EL (cell line): ENCODE measurements at places on chromosomes 1 and 21.

DNA sequence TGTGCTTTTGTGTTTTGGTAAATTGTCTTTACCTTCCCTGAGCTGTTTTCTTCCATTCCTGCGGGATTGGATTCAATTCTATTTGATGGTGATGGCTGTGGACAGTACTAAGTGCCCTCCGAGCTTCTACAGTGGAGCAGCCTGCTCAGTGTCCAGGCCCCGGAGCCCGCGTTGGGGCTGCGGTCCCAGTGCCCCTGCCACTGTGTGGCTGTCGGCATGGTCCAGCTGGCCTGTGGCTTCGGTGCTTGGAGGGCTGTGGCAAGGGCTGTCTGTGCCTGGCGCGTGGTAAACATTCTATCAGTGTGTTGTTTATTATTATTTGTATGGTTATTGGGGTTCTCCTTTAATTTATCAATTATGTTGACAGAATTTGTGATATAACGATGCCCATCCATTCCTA, 109.1 kb upstream of the COL6A1 start:
- no peak for DNase-seq

- no peak for DNase-seq
Observed at GRCh38 chr1:10615332-10615731, 140.6 kb downstream of the PEX14 start.

DNA sequence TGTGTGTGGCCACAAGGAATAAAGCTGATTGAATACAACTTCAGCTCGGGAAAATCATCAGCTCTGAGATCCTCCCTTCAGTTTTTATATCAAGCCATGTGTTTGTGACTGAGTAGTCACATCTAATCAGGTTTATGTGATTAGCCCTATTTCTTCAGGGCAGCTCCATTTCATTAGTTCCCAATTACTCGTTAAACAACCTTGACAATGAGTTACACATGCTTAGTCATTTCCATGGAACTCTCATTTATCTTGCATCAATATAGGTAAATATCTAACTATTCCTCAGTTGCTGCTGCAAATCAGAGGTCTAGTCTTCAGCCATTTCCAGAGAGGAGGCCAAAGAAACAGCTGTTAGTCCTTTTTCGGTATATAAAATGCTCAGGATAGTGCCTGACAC, 16.3 kb downstream of the CRB1 start:
- DNase-seq, result no peak

GRCh38 chr1:13699510-13699909, 478 bp upstream of the PRDM2 start:
- DNase-seq, result peak; percentile 4

- peak; percentile 89 for DNase-seq
Observed at GRCh38 chr1:232704694-232705680, 75.1 kb upstream of the SIPA1L2 start.

DNA sequence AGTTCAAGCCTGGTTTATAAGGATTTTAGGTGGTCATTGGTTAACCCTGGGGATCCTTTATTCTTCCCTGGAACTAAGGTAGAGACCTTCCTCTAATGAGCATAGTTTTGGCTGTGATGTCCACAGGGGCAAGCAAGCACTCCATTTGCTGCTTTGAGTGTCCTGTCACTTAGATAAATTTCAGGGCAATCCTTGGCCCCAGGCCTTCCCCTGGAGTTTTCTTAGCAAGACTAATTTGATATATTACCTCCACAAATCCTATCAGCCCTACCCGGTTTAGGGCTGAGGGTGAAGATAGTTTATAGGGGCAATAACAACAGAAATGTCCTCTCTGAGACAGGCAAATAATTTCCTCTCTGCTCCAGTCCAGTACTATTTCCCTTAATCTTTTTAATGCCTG, 166.6 kb downstream of the CYYR1 start:
- DNase-seq, result no peak

GRCh38 chr21:33608559-33608958, 20.1 kb upstream of the DONSON start:
- no peak for DNase-seq

- DNase-seq, result peak; percentile 83
Observed at GRCh38 chr1:41516168-41517061, 31.9 kb upstream of the EDN2 start.

- peak; percentile 62 for DNase-seq
Observed at GRCh38 chr1:93620172-93620840, 61.3 kb downstream of the BCAR3 start.

- no peak for DNase-seq
Observed at GRCh38 chr1:47725511-47725991, 271.6 kb downstream of the TRABD2B start.

DNA sequence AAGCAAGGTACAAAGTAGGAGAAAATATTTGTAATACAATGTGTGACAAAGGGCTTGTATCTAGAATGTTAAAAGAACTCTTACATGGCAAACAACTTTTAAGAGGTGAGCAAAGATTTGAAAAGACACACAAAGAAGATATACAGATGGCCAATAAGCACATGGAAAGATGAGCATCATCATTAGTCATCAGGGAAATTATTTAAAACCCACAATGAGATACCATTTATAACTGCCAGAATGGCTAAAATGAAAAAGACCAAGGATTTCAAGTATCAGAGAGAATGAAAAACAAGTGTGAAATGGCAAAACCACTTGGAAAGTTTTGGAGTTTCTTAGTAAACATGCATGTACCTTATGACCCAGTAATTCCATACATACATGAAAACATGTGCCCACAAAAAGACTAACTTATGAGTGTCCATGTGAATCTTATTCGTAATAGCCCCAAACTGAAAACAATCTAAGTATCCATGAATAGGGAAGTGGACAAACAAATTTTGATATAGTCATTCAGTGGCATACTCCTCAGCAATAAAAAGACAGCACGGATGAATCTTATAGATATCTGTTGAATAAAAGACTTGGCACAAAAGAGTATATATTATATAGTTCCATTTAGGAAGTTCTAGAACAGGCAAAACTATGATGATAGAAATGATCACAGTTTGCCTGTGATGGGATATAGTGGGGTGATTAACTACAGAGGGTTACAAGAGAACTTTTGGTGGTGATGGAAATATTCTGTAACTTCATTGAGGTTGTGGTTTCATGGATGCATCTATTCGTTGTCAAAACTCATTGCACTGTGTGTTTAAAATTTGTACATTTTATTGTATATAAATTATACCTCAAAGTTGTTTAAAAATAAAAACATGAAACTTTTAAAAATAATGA, 82.0 kb downstream of the DISP1 start:
- DNase-seq, result peak; percentile 29

- DNase-seq, result no peak
Observed at GRCh38 chr1:15172405-15173259, 19.1 kb downstream of the TMEM51 start.

DNA sequence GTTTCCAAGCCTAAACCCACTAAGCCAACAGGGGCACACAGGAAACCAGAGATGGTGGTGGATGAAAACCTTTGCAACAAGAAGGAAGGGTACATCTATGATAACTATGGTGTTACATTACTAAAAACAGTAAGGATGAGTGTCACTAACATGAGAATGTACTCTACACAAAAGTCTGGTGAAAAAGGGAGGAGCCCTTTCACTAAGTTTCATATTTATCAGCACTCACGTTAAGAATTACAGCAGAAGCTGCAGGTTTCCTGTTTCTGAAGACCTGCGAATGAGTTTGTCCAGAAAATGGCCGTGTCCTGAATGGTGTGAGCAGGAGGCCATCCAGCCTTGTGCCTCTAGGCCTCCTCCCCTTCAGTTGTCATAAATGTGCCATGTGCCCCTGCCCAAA, 17.8 kb downstream of the ABCG1 start:
- DNase-seq, result no peak

DNA sequence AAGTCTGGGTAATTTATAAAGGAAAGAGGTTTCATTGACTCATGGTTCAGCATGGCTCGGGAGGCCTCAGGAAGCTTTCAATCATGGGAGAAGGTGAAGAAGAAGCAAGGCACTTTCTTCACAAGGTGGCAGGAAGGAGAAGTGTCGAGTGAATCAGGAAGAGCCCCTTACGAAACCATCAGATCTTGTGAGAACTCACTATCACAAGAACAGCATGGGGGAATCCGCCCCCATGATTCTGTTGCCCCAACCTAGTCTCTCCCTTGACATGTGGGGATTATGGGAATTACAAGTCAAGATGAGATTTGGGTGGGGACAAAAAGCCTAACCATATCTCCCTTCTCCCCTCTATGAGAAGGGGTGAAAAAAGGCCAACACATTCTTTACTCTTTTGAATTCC, 11.2 kb upstream of the IVNS1ABP start:
- DNase-seq, result no peak
